ENCODE measurements at places on chromosomes 4 and X.

DNA sequence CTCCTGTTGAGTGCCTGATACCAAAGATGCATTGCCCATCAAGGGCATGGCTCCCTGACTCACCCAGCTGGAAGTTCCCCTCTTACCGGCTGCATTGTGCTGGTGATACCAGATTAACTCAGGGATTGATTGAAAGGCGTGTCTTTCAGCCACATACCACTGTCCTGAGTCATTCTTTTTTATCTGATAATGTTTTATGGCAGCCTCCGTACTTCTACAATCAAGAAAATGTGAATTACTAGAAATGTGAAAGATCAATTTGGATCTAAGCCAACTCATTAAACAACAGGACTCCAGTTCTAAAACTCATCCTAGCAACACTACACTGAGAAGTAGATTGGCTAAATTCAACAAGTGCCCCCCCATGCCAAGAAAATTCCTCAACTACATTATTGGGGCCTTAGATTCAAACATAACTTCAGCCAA, 40.0 kb downstream of the TXK start:
- DNase-seq, result no peak

DNA sequence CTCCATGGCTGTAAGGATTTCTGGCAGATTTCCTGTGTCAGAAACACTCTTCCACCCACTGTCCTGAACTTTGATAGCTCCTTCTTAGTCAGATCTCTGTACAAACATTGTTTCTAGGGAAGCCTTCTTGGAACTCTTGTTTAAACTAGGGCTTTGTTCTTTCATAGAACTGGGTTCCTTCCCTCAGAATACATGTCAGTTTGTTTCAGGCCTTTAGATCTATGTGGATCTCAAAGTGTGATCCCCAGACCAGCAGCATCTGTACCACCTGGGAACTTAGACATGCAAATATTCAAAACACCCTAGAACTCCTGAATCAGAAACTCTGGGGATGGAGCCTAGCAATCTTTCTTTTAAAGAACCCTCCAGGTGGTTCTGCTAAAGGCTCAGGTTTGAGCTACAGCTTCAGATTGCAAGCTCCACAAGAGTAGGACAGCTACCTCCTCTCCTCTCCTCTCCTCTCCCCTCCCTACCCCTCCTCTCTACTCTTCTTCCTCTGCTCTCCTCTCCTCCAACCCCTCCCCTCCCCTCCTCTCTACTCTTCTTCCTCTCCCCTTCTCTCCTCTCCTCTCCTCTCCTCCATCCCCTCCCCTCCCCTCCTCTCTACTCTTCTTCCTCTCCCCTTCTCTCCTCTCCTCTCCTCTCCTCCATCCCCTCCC, 12.7 kb downstream of the RASSF6 start:
- no peak for DNase-seq

GRCh38 chr4:73213916-73214653, 44.5 kb downstream of the ANKRD17 start:
- no peak for DNase-seq

DNA sequence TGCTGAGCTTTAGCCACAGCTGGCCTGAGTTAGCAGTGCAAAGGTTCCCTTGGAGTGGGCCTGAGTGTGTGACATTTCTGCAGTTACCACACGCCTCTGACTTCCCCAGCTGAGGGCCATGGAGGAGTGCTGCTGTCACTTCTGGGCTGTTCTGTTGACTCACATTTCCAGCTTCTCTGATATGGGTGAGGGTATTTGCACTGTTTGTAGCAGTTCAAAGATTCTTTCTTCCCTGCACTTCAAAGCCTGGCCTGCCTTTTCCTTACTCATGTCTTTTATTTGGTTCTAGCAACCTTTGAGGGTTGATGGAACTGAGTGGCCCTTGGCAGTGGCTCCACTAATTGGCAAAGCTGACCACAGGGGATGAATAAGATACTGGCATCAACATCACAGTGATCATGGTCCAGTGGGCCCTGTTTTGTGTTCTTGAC, 26.4 kb upstream of the SCML1 start:
- no peak for DNase-seq

DNA sequence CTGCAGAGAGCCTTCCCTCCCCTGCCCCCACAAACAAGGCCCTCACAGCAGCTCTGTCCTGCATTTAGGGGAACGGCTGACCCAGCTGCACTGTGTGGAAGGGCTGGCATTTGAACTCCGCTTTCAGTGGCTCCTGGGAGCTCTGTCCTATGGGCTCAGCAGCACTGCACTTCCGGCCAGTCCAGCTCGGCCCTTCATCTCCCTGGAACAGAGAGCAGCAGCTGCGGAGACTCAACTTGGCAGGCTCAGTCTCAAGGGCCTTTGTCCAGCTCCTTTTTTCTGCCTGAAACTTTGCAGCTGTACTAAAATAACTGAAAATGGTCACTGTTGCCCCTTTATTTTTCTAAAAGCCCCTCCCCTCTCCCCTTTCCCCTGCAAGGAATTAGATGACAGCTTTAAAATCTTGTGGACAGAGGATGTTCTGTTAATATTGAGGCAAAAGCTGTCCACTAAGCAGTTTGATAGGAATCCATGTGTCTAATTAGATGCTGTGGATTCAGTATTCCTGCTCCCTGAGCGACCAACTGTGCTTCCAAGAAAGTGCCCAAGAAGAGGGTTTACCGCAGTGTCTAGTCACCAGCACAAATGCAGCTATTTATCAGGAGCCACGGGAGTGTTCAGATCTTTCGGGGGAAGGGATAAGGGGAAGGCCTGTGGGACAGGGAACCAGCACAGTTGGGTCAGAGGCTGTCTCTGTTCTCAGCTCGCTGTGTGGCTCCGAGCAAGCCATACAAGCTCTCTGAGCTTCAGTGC, 133.1 kb downstream of the AFAP1 start:
- DNase-seq, result no peak

- no peak for DNase-seq
These were observed 12.4 kb upstream of the CTBP1 start for GRCh38 chr4:1261107-1261928.

GRCh38 chrX:17601441-17602200, 135.7 kb upstream of the SCML1 start:
- no peak for DNase-seq

GRCh38 chr4:2733001-2733843, 22.9 kb downstream of the TNIP2 start:
- no peak for DNase-seq

DNA sequence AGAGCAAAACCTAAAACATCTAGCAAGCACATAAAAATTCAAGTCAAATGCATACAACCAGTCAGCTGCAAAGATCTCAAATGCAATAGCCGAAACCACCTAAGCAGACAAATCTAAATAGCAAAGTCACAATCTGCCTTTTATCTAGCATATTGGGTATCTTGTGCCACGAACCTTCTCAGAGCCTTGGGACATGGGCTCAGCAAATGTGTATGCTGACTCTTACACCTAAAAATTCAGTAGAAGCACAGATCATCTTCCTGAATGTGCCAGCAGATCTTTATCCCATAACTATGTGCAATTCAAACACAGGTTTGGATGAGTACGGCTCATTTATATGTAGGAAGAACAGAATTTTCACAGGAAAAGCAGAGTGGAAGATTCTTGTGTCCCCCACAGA, 492.1 kb downstream of the INPP4B start:
- no peak for DNase-seq

- no peak for DNase-seq
These were observed 23.1 kb downstream of the ATP8A1 start for GRCh38 chr4:42633605-42634388.

DNA sequence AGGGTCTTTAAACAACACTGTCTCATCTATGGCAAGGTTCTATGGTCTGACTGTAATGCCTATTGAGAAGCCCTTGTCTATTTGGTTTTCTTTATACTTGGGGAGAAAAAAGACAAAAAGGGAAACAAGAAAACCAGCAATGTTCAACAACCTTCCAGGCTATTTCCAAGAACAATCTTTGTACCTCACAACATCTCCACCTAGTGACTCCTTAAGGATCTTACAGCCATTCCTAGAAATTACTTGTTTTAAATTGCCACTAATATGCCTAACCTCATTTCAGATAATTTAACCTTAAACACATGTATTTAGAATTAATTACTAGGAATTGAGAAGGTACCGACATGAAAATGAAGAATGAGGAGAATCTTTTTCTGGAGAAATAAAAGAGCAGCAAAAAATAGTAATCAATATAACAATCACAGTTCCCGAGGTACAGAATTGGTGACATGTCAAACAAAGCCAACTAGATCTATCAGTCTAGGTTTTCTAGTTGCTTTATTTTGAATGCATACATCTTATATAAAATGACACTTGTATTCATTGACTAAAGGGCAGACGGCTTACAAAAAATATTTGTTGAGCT, 1.6 kb upstream of the RBM46 start:
- DNase-seq, result no peak

DNA sequence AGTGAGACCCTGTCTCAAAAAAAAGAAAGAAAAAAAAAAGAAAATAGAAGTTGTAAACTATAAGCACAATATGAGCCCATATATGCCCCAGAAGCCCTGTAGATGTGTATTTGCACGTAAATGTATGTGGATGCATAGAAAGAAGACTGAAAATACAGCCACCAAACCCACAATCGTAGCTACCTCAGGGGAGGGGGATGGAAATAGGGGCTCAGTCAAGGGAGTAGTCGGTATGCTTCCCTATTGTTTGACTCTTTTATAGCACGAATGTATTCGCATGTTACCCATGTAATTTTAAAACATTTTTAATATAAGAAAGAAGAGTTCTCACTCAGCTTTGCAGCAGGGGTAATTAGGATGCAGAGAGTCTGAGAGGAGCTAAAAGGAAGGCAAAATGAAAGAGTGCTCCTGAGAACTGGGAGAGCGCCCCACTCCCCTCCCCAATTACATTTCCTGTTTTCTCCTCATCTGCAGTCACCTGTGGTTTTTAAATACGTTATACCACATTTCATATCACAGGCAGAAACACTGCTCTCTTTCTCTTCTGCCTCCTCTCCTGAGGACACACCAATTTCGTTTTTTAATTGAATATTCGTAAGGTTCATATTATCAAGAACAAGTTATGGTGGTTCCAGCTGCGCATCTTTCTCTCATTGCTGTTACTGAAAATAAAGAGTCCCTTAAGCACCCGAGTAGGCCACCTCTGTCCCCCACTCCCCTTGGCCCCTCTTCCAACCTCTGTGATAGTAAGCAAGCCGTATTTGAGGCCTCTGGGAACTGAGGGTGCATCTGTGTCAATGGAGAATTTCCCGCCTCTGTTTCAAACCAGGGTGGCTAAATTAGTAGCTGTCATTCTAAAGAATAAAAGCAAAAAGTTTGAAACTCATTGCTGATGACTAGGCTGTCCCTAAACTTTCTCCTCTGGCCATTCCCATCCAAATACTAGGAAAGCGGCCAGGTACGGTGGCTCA, 10.7 kb downstream of the SEPTIN6 start:
- no peak for DNase-seq

GRCh38 chrX:155819966-155820491, 61.1 kb upstream of the VAMP7 start:
- peak; percentile 23 for DNase-seq

GRCh38 chr4:187103351-187103750, 379.7 kb upstream of the FAT1 start:
- no peak for DNase-seq

- no peak for DNase-seq
These were observed 1.8 kb downstream of the UBQLN2 start for GRCh38 chrX:56564921-56565840.

GRCh38 chr4:108644237-108644636, 6.2 kb upstream of the OSTC start:
- DNase-seq, result no peak

DNA sequence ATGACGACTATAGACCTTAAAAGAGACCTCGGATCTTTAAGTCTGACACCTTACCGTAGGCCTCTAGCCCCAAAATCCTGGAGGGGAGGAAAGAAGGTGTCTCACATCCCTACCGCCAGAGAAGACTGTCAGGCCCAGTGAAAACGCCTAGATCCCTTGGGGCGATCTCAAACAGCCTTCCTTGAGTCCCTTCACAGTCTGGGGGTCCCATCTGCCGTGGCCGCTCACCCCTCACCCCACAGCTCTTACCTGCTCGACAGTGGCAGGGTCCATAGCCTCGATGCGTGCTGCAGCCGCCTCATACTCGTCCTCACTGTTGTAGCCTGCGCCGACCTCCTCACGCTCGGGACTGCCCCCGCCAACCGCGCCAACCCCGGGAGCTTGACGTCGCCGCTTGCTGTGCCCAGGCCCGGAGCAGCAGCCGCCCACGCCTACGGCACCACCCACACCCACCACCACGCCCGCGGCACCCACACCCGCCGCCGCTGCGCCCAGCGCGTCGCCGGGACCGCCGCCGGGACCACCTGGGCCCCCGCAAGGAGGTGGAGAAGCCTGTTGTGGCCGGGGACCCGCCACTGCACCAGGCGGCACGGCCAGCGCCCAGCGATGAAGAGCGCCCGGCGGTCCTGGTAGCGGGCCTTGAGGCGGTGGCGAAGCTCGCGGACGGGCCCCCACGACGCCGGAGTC, 536 bp downstream of the OTUD5 start:
- DNase-seq, result peak; percentile 55

GRCh38 chr4:48275247-48275646, 5.6 kb upstream of the TEC start:
- no peak for DNase-seq

DNA sequence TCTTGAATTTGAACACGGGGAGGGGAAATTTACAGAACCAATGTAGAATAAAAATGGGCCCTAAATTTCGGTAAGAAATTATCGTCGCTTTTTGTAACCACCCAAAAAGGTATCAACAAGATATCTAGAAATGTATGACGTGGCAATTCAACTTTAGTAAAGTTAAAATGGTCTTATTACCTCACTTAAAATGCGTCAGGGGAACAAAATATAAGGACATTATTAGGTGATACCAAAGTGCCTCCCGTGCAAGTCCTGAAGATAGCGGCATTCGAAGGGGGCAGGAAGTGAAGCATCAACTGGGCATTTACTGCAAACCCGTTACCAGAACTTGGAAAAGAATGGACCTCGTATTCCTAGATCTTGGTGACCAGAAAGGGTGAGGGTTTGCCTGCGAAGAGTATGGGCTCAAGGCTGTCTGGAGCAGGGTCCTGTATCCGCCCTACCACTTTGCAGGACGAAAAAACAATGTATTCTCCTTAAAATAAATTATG, 980 bp downstream of the AP1S2 start:
- DNase-seq, result no peak

GRCh38 chr4:105058177-105058812, 88.4 kb upstream of the TET2 start:
- no peak for DNase-seq

- no peak for DNase-seq
These were observed 149.5 kb upstream of the MBNL3 start for GRCh38 chrX:132638313-132638712.

DNA sequence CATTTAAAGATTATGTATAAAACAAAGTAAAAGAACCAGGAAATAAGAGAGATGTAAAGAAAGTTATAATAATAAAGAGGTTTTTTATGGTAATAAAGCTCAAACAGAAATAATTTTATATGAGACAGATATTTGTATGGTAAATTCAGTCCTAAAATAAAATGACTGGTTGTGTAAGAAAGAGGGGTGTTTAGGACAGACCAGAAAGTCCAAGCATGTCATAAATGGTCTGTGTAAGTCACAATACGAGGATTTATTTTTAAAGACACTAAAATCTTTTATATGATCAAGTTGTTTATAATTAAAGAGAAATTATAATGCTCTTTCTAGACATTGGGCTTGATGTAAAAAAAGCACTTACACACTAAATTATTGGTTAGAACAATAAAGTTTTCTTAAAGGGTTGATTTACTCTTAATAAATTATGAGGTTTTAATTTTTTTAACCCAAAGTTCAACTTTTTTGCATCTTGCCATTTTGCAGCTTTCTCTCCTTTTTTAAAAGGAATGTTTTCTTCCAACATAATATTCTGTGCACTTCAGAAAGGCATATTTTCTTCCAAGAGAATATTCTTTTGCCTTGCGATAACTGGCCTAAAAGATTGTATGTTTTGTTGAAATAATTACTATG, 61.9 kb upstream of the TCEAL2 start:
- DNase-seq, result no peak
